Spinal cord (tissue), 10 donors: ENCODE measurements at places on chromosomes 11 and 22. TPM values are rescaled to one million over a fixed set of nuclear protein-coding genes. Genes with fewer than 3 reads are reported as not detected.
A peak's percentile ranks its signal among the peaks of the same experiment; 100 is the strongest.

Gene AQP11
- 8.6 TPM for total RNA-seq

Gene OR10D3
- not detected for total RNA-seq

- no peak overlapping the region for H3K27ac ChIP-seq
- no peak for DNase-seq
- no peak overlapping the region for H3K4me3 ChIP-seq
- no peaks in the 10 kb centered on the region for H3K4me1 ChIP-seq
- no peaks in the 10 kb centered on the region for H3K27me3 ChIP-seq
These were observed 8.0 kb upstream of the CTSD start for GRCh38 chr11:1771700-1772099.

DNA sequence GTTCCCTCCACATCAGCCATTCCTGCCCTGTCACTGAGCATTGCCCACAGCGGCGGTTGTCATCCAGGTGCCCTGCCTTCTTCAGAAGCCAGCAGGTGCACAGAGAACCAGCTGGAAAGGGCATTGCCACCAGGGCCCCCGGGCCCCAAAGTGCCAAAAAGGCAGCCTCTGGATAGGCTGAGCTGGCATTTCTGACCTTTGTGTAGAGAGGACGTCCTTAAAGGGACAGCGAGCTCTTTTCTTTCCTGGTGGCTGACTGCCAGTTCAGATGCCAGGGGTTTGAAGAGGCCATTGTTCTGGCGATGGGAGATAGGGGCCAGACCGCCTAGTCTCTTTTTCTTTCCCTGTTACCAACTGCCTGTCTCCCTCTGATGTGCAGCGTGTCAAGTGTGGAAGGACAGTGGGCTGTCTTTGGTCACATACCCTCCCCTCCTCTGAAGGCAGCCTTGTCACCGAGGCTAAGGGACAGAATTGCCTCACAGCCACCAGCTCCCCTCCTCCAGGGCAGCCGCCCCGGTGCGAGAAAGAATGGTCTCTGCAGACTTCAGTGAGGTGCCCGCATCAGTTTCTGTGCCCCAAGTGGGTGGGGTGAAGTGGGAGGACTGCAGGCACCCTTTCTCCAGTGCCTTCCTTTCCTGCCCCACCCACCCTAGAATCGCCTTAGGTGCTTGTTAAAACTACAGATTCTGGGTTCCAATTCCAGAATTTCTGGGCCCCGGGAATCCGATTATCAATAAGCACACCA, 109.6 kb downstream of the SCN3B start:
- peaks cover 25% of the 10 kb centered on the region for H3K4me1 ChIP-seq
- DNase-seq, result peak; percentile 71
- no peaks in the 10 kb centered on the region for H3K27me3 ChIP-seq
- peak overlapping the region; percentile 43 for H3K27ac ChIP-seq

Gene WBP2NL
- total RNA-seq, result 4.7 TPM

DNA sequence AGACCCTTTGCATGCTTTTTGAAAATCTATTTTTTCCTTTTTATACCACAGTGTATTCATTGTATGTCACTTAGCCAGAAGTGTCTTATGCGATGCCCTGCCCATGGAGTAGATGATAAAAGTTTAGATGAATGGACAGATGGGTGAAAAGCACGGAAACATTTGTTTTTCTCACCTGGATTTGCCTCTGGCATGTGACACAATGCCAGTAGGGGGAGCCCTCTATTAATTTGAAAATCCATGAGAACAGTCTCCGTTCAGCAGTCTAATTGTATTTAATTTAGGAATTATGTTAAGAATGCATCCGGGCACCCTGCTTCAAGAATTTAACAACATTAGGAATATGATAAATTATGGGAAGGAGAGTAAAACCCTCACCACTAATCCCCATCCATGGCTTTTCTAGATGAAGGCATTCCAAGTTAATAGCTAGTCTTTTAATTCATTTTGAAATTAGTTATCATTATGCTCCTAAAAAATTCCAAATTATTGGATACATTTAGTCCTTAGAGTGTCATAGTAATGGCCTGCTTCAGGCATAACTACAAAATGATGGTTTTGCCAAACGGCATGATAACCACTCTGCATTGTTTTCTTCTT, 55.3 kb upstream of the ALKBH3 start:
- no peaks in the 10 kb centered on the region for H3K36me3 ChIP-seq
- no peak overlapping the region for H3K27ac ChIP-seq
- no peaks in the 10 kb centered on the region for H3K4me1 ChIP-seq
- no peak for DNase-seq
- no peaks in the 10 kb centered on the region for H3K27me3 ChIP-seq

Gene CRYAB
- 90.4 TPM for total RNA-seq

- H3K36me3 ChIP-seq, result no peaks in the 10 kb centered on the region
- no peaks in the 10 kb centered on the region for H3K4me1 ChIP-seq
- H3K27me3 ChIP-seq, result no peaks in the 10 kb centered on the region
- DNase-seq, result no peak
- no peak overlapping the region for H3K27ac ChIP-seq
These were observed 5.9 kb upstream of the AMOTL1 start for GRCh38 chr11:94762208-94762607.

Gene OR4B1
- not detected for total RNA-seq

GRCh38 chr11:70323806-70324205, 53.3 kb downstream of the PPFIA1 start:
- H3K4me1 ChIP-seq, result peaks cover 3% of the 10 kb centered on the region
- no peak for DNase-seq
- H3K27ac ChIP-seq, result no peak overlapping the region
- H3K4me3 ChIP-seq, result no peak overlapping the region
- peaks cover 26% of the 10 kb centered on the region for H3K36me3 ChIP-seq

Gene ACR
- total RNA-seq, result not detected

GRCh38 chr22:38925571-38926041, 31.8 kb upstream of the APOBEC3A start:
- H3K4me3 ChIP-seq, result no peak overlapping the region
- H3K27ac ChIP-seq, result no peak overlapping the region
- H3K27me3 ChIP-seq, result peaks cover 3% of the 10 kb centered on the region

DNA sequence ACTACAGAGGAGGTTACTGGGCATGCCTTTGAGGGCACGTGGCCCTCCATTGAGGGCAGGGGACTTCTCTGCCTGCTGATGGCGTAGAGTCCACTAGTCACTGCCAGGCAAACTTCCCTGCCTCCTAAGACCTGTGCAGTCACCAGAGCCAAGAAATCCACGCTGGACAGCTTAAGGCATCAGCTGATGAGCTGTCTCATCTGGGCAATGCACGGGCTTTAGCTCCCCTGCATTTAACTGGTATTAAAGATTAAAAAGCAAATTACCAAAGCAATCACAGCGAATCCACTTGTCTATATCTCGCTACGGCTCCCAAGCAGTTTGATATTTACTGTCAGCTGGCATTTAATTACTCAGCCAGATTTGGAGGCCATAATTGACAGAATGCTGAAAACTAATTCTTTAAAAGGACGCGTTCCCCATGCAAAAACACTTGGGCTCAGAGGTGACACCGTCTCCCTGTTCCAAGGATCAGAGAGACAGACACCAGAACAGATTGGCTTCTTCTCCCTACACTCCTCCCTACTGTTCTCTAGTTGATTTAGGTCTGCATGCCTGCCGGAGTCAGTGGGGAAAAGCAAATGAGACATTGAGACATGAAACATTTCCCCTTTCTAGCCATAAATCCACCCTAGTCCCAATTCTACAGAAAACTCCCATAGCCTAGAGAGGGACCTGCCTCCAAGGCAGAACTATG, 68.5 kb downstream of the SPATA19 start:
- no peaks in the 10 kb centered on the region for H3K36me3 ChIP-seq
- no peak for DNase-seq
- H3K4me1 ChIP-seq, result peaks cover 10% of the 10 kb centered on the region

GRCh38 chr11:85809191-85809590, 1.8 kb downstream of the SYTL2 start:
- H3K27ac ChIP-seq, result no peak overlapping the region
- no peaks in the 10 kb centered on the region for H3K36me3 ChIP-seq
- DNase-seq, result no peak
- peaks cover 4% of the 10 kb centered on the region for H3K27me3 ChIP-seq
- no peak overlapping the region for H3K4me3 ChIP-seq

Gene KIRREL3
- 18.7 TPM for total RNA-seq

Gene C11orf21
- 1.3 TPM for total RNA-seq

Gene BIRC3
- 3.9 TPM for total RNA-seq

GRCh38 chr11:76293189-76293631, 86.9 kb upstream of the WNT11 start:
- no peaks in the 10 kb centered on the region for H3K36me3 ChIP-seq
- no peak overlapping the region for H3K27ac ChIP-seq
- H3K4me3 ChIP-seq, result no peak overlapping the region
- peaks cover 5% of the 10 kb centered on the region for H3K4me1 ChIP-seq
- no peaks in the 10 kb centered on the region for H3K27me3 ChIP-seq
- no peak for DNase-seq

DNA sequence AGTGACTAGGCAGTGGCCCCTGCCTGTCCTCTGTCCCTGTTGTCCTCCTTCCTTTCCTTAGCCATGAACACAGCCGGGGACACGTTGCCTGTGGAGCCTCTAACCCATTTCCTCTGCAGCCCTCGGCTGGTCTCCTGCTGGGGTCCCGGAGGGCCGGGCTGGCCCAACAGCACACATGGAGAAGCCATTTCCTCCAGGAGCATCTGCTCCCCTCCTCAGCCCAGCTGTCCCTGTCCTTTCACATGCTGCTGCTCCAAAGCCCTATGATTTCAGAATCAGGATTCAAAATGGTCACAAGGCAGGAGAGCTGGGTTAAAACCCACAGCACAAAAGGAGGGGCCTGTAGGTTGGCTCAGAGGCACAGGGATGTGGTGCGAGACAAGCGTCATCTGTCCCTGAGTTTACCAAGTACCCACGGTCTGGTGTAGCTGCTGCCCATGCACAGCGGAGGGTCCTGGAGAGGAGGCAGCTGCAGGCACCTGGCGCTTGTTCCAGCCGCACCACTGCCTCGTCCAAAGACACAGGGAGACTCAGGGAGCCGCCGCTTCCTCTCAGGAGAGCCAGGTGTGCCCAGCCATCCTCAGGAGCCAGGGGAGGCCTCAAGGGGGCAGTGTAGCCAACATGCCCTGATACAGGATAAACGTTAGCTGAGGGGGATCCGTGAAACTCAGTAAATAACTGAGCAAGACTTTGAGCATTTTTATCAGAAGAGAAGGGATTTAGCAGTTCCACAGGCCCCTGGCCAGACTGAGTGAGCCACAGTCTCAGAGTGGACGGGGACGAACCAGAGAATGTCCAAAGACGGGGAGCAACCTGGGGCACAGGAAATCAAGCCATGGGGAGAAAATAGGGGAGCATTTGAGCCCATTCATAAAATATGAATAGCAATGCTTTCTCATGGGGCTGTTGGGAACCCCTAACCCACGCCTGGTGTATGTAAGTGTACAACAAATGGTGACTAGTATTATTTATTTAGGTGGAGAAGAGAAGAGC, 3.9 kb upstream of the VSIG10L2 start:
- DNase-seq, result no peak
- peaks cover 17% of the 10 kb centered on the region for H3K4me1 ChIP-seq
- no peak overlapping the region for H3K4me3 ChIP-seq
- no peaks in the 10 kb centered on the region for H3K36me3 ChIP-seq
- peaks cover 6% of the 10 kb centered on the region for H3K27me3 ChIP-seq

- H3K4me3 ChIP-seq, result no peak overlapping the region
- H3K4me1 ChIP-seq, result no peaks in the 10 kb centered on the region
- peaks cover 13% of the 10 kb centered on the region for H3K36me3 ChIP-seq
- no peak overlapping the region for H3K27ac ChIP-seq
- no peak for DNase-seq
- no peaks in the 10 kb centered on the region for H3K27me3 ChIP-seq
These were observed 10.9 kb downstream of the SRPRA start for GRCh38 chr11:126257764-126258163.

DNA sequence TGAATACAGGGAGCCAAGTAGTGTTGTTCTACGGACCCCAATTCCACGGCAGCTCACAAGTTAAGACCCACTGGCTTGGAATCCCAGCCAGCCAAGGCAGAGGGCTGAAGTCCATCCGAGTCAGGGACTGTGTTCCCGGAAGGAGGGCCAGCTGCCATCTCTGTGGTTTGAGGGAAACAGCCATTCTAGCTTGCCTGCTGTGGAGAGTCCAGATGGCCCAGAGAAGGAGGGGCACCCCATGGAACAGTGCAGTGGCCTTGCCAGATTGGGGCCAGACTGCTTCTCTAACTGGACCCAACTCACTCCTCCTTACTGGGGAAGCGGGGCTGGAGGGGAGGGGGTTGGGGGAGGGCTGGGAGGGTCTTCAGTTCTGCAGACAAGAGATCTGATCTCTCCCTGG, 156.4 kb downstream of the FAM181B start:
- no peak overlapping the region for H3K4me3 ChIP-seq
- no peak overlapping the region for H3K27ac ChIP-seq
- H3K27me3 ChIP-seq, result no peaks in the 10 kb centered on the region
- DNase-seq, result no peak
- H3K4me1 ChIP-seq, result no peaks in the 10 kb centered on the region
- no peaks in the 10 kb centered on the region for H3K36me3 ChIP-seq

- H3K27me3 ChIP-seq, result no peaks in the 10 kb centered on the region
- DNase-seq, result no peak
- H3K4me1 ChIP-seq, result no peaks in the 10 kb centered on the region
- H3K4me3 ChIP-seq, result no peak overlapping the region
- H3K27ac ChIP-seq, result no peak overlapping the region
- no peaks in the 10 kb centered on the region for H3K36me3 ChIP-seq
These were observed 31.5 kb downstream of the SLC35F2 start for GRCh38 chr11:107827041-107827440.

Gene RNF214
- total RNA-seq, result 17.3 TPM

- H3K4me1 ChIP-seq, result peaks cover 35% of the 10 kb centered on the region
- H3K27ac ChIP-seq, result no peak overlapping the region
- no peaks in the 10 kb centered on the region for H3K27me3 ChIP-seq
- no peak for DNase-seq
- H3K36me3 ChIP-seq, result peaks cover 98% of the 10 kb centered on the region
These were observed 23.5 kb downstream of the SUN2 start for GRCh38 chr22:38732251-38732815.

Gene CCDC157
- total RNA-seq, result 4.2 TPM

DNA sequence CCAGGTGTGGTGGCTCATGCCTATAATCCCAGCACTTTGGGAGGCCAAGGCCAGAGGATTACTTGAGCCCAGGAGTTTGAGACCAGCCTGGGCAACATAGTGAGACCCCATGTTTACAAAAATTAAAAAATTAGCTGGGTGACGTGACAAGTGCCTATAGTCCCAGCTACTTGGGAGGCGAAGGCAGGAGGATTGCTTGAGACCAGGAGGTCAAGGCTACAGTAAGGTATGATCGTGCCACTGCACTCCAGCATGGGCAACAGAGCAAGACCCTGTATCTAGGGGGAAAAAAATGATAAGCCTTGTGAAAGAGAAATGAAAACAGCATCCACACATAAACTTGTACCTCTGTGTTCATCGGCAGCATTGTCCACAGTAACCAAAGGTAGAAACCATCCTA, 8.1 kb upstream of the CCND1 start:
- H3K36me3 ChIP-seq, result no peaks in the 10 kb centered on the region
- H3K4me1 ChIP-seq, result peaks cover 24% of the 10 kb centered on the region
- no peak overlapping the region for H3K27ac ChIP-seq
- H3K27me3 ChIP-seq, result peaks cover 18% of the 10 kb centered on the region
- no peak overlapping the region for H3K4me3 ChIP-seq
- DNase-seq, result no peak

- DNase-seq, result no peak
- peaks cover 5% of the 10 kb centered on the region for H3K4me1 ChIP-seq
- peaks cover 3% of the 10 kb centered on the region for H3K27me3 ChIP-seq
- H3K36me3 ChIP-seq, result no peaks in the 10 kb centered on the region
- no peak overlapping the region for H3K4me3 ChIP-seq
These were observed 23.1 kb downstream of the MRGPRG start for GRCh38 chr11:3195251-3196160.

- no peak overlapping the region for H3K4me3 ChIP-seq
- H3K36me3 ChIP-seq, result peaks cover 5% of the 10 kb centered on the region
- DNase-seq, result no peak
- peaks cover 57% of the 10 kb centered on the region for H3K4me1 ChIP-seq
- no peak overlapping the region for H3K27ac ChIP-seq
These were observed 1.4 kb downstream of the AIFM3 start for GRCh38 chr22:20968281-20968977.
